ENCODE measurements at places on chromosomes 3 and 15.

- no peak for DNase-seq
These were observed 71.5 kb downstream of the GSK3B start for GRCh38 chr3:120022729-120023128.

DNA sequence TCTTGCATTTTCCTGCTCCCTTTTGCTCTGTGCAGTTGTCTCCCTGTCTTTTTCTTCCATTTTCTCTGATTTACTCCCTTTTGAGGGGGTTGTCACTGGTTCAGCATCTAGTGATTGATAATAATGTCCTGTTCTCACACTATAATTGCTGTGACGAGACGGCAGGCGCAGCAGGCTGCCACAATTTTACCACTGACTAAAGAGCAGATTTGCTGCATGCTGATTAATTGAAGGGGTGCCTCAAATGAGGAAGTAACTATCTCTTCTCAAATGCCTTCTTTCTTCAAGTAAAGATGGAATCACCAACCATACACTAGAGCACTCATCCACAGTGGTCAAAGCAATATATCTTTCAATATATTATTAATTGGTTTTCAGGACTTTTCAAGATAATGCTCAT lies 219.3 kb downstream of the CBLB start:
- no peak for DNase-seq

GRCh38 chr15:48696627-48697312 lies 51.3 kb upstream of the FBN1 start:
- DNase-seq, result no peak

DNA sequence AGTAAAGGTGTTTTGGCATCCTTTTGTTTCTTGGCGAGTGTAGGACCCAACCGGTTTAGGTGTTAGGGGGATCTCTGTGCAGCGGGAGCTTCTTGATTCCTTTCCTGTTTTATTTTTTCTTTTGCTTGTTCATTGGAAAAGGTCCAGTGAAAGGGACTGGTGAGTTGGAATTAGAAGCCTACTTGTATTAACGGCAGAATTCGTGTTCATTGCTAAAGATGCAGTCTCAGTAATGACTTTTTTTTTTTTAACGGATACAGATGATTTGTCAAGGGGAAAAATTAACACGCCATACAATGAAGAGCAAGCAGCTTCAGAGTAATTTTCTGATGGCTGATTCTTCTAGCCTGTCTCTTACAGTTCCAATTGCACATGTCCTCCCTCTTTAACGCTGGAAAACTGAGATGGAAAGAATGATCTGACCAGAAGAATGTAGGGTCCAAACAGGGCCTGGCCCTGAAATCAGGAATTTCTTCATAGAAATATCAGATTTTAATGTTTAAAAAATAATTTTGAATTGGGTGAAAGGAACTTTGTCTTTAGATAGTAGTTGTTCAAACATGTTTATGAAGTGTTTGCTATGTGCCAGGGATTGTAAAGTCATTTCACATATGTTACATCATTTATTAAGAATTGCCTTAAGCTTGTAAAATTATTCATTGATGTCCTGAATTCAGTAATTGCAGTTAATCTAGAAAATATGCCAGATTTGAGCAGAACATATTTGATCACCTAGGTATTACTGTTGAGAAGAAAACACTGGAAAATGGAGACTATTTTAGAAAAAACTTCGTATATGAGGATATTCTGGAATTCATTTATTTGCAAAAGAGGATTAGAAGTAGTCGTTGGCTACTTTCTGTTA lies 1.4 kb downstream of the MAPK6 start:
- no peak for DNase-seq

DNA sequence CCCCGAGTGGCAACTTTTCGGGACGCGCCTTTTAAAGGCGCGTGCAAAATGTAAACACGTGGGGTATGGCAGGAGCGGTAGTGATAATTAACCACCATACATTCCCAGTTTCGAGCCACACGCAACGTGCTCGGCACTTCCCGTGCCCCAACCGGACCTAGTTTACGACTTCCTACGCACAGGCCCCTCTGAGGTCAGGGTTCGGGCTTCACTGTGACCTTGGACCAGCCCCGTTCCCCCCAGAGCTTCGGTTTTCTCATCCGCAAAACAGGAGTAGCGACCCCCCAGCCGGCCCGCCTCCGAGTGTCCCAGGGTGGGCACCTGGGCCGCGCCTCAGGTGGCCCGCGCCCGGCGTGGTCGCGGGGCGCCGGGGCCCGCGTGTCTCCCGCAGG lies 451 bp downstream of the CHCHD4 start:
- no peak for DNase-seq

DNA sequence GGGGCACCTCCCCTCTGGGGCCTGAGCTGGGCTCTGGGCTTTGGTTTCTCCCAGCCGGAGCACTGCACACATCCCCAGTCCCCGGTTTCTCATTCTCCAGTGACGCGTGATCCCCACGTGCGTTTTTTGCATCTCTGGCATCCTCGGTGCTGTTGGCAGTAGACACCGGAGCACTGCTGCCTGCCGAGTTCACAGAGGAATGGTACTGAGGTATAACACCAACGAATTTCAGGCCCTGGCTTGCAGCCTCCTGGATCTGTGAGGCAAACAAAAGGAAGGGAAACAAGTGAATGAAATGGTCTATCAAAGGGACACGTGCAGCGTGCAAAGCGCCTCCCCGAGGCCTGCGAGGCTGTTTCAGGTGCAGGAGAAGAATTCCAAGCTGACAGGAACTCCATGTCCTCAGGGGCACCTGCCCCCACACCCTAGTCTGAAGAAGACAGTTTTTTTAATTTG lies 112.9 kb downstream of the OXNAD1 start:
- DNase-seq, result no peak

- no peak for DNase-seq
These were observed 161.6 kb downstream of the TCF12 start for GRCh38 chr15:57079931-57080620.

GRCh38 chr3:24012589-24013269 lies 67.6 kb downstream of the NR1D2 start:
- DNase-seq, result no peak

DNA sequence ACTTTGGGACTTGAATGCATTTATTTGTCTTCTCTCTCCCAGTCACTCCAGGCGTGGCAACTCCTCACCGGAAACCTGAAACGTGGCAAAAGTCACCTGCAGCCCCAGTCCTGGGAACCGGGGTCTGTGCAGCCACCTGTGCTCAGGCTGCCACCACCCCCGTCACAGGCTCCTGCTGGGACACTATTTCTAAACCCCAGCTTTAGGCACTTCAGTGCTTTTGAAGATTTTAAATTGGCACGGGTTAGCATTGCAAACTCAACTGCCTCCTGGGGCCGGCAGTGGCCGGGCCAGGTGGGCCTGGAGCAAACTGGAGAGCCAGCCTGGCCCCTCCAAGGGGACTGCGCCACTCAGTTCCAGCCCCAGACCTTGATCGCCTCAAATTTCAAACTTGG lies 146.7 kb upstream of the IQSEC1 start:
- no peak for DNase-seq

- peak; percentile 26 for DNase-seq
These were observed 511.1 kb downstream of the OTOL1 start for GRCh38 chr3:162007722-162008121.

DNA sequence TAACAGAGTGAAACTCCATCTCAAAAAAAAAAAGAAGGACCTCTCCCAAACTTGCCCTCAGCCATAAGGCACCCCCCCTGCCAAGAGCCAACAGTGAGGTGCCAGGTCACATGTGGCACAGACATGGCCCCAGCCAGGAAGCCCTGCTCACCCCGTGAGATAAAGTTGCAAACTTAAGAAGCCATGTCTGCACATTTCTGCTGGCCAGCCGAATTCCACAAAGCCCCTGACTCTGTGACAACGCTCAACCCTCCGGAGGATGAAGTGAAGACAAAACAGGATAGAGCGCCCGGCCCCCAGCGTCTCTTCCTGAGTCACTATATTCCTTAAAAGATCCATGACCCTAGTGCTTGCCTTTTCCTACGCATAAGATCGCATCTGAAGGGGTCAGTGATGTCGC lies 188.1 kb downstream of the XXYLT1 start:
- DNase-seq, result no peak

DNA sequence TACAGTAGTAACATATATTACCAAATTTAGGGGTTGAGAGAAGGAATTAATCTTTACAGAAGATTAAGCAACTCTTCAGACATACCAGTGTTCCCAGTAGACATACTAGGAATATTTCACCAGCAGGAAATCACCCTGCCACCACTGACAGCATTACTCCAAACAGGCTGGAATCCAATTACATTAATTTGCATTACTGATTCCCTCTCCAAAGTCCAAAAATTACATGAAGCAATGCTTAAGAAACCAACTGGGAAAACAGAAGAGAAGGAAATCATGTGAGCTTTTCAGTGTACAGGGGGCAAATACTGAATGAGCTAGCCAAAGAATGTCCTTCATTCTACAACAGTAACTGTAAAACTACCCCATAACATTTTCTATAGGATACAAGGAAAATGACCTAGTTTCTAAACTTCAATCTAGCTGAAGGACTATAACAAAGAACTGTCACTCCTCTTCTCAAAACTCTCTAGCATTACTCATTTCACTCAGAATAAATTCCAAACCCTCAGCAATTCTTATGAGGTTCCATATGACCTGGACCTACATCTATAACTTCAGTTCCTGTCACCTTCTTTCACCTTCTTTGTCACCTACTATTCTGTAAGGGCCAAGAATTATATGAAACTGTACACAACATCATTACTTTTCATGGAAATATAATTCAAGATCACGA lies 72.7 kb downstream of the INO80 start:
- DNase-seq, result peak; percentile 78

DNA sequence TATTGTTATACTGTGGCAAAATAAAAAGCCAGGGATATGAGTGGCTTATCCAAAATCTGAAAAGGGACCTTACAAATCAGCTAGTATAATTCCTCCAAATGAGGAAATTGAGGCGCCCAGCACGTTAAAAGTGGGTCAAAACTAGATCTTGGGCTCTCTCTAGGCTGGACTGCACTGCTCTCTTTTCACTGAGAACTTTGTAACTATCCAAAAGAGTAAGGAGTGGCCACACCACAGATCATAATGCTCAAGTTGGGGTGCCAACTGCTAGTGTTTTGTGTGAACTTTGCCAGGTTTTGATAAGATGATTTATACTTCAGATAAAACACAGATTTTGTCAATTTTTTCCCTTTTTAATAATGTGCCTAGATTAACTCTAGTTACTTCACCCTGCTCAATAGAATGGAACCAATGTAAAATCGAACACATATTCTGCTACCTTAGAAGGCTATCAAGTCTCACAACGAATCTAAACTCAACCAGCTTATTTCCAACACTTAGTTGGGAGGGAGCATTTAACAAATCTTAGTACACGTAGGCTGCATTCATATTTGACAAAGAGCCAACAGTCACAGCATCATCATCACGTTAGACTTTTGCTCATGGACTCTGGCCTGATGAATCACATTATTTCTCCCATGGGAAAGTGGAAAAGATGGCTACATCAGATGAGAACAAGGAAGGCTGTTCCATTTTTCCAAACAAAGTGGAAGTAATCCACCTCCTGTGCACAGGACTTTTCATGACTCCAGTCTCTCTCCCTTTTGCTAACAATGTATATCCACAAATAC lies 64.4 kb downstream of the ABI3BP start:
- DNase-seq, result peak; percentile 89

- DNase-seq, result no peak
These were observed 10.6 kb upstream of the MANF start for GRCh38 chr3:51374456-51374855.

DNA sequence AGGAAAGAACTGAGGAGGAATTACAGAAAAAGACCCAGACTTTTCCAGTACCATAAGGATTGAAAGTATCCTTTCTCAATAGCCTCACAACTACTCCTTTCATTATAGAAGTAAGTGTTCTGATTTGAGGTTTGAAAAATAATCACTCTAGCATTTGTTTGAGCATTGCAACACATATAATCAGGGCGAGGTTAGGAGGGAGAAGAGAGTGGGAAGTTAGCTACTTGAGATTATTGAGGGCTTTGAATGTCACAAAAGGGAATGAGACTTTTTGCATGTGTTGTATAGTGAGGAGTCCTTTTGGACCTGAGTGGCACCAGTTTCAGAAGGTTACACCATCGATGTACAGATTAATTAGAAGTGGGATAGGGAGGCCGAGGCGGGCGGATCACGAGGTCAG lies 65.2 kb upstream of the TNIK start:
- no peak for DNase-seq

DNA sequence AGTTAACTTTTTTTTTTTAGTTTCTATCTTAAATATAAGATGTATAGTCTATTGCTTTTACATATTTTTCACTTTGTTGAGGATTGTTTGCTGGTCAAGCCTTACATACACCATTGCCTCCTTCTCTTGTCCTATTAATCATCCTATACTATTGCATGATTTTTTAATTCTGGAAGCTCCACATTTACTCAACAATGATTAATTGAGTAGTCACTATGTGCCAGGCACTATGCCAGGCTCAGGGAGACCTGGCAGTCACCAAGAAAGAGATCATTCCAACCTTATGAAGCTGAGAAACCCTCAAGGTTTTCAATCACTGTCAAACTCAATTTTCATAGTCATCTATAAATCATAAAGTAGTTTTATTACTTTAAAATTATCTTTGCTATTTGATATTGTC lies 626.2 kb downstream of the IGSF11 start:
- DNase-seq, result no peak

- DNase-seq, result no peak
These were observed 634 bp downstream of the FBXL22 start for GRCh38 chr15:63597821-63598220.

- no peak for DNase-seq
These were observed 168.5 kb downstream of the MECOM start for GRCh38 chr3:169494982-169495381.

DNA sequence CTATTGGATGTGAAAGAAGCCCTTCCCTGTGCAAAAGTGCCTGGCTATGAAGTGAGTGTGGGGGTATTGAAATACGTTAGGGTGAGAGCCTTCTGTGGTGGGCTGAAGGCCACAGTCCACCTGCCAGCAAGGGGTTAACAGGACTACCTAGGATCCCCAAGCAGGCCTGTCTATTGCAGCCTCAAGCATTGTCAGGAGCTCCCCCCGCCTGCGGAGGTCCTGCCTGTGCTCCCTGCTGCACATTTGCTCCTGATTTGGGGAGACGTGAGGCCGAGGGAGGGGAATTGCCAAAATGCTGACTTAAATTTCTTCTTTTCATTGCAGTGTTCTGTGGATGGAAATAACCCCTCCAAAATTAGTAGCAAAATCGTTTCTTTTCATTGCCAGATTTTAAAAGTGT lies 56.2 kb downstream of the GABRG3 start:
- DNase-seq, result no peak

GRCh38 chr15:67050522-67051087 lies 14.8 kb upstream of the SMAD3 start:
- no peak for DNase-seq

DNA sequence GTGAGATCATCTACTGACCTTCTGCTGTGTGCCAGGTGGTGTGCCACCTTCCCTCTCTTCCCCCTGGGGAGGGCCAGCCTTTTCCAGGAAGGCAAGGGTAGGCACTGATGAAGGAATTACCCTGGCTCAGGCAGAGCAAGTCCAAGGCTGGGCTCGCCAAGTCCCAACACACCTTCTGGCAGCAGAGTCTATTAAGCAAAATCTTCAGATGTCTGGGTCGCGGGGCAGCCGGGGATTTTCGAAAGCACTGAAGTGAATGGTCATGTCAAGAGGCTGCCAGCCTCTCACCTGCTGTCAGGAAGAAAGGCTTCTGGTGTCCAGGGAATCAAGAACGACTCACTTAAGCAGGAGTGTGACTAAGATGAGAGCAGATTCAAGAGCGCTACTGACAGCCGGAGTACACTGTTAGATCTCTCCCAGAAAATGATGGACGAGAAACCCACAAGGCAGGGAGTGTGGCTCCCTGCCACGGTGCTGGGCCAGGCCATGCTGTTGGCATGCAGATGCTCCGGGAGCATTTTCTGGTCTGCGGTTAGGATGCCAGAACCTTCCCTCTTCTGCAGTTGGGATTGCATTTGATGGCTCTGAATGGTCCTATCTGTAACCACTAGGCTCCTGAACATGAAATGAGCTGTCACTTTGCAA lies 479.8 kb downstream of the SHQ1 start:
- DNase-seq, result no peak

Measured in fibroblast of skin of left biceps (primary cell).